ENCODE measurements at places on chromosomes 5 and 9.

GRCh38 chr9:15116130-15116580 is 190.9 kb downstream of the TTC39B start:
- no peak for DNase-seq

DNA sequence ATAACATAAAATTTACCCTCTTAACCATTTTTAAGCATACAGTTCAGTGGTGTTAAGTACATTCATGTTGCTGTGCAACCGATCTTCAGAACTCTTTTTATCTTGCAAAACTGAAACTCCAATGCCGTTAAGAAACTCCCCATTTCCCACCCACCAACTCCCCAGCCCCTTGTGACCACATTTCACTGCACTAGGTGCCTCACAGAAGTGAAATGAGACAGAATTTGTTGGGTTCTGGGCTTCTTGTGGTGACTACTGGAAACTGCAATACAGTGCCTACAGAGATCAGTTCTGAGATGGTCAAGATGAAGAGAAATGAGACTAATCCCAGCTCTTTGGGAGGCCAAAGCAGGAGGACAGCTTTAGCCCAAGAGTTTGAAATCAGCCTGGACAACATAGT is 202.1 kb upstream of the SLC30A5 start:
- no peak for DNase-seq

DNA sequence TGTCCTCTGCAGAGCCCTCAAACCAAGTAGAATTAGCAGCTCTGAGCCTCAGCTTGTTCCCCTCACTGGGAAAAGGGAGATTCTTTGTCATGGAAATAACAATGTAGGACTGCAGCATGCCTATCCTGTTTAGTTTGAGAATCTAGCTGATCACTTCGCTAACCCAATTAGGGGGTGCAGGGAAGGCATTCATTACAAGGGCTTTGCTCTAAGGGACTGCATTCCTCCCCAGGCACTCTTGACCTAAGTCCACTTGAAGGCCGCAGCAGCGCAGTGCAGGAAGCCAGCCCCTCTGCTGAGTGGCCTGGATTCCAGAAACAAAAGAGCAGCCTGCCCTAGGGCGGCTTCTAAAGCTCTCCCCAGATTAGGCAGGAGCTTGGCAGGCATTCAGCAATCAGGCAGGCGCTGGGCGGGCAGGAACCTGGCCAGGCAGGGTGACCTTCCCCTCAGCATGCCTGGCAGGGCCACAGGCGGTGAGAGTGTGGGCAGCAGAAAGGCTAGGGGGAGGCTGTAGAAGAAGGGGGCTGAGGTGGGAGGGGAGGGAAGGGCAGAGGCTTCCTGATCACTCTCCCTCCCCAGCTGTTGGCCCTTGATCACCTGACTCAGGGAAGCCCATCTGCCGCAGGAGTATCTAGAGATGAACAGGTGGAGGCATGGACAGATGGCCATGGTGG is 24.8 kb downstream of the CCNJL start:
- no peak for DNase-seq

DNA sequence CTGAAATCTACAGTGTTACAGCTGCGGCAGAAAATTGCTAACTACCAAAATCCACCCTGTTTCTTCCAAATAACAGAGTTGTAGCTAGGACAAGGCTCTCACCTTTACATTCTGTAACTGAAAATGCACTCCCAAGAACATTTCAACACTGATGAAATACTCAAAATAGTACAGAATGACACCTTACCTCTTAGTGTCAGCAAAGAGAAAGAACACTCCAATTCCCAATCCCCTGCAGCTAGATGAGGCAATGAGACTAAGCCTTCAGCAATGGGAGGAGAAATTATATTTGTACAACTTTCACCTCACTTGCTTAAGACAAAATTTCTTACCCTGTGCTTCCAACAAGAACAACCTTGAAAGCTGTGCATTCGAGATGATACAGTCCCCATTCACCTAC is 31.2 kb downstream of the STRBP start:
- DNase-seq, result no peak

DNA sequence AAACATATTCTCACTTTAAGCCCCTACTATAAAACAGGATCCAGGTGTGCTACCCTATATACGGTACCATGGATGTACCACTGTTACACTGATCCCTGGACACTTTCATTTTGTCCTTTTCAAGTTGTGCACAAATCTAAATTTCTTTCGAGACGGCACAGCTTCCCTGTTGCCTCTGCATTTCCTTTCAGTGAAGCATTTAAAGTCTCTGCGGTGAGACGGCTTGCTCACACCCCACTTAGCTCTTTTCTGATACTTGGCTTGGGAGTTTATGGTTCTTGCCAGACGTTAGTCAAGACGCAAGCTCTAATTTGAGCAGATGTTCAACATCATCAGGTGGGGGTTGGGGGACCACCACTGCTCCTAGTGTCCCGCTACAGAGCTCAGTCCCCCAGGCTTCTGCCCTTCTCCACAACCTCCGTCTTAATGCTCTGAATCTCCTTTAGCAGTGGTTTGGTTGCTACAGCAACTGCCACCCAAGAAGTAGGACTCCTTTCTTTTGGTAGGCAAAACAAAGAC is 15.8 kb downstream of the F2RL2 start:
- no peak for DNase-seq

GRCh38 chr5:71631070-71631469 is 43.9 kb downstream of the MCCC2 start:
- no peak for DNase-seq

DNA sequence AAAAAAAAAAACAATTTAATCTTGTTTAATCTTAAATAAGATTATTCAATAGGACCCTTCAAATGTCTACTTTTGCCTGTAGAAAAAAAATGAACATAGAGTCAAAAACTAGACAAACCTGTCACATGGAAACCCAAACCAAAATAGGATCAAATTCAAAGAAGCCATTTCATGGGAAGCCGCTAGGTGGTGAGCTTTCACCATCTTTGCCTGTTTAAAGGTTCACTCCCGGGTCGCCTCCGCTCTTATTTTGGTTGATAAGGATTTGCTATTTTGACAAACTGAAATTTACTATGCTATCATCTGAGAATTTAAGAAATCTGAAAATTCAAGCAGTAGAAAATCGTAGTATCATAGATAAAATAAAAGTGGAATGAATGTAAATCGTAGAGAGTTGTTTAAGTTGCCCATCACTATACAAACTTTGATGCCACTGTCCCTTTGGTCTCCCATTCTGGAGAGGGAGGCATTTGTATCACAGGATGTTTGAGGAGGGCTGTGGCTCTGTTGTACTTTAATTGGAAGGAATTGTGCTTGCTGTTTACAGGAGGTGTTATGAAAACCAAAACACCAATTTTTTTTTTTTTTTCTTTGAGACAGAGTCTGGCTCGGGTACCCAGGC is 43.5 kb upstream of the DNAH5 start:
- DNase-seq, result peak; percentile 82

GRCh38 chr9:105330201-105330600 is 85.8 kb downstream of the SLC44A1 start:
- DNase-seq, result no peak

- no peak for DNase-seq
Measured at GRCh38 chr9:125825762-125826161, 78.6 kb downstream of the PBX3 start.

All from SW 1271 (cell line).